ENCODE measurements at places on chromosomes 2 and 18. TPM values are rescaled to one million over a fixed set of nuclear protein-coding genes. Genes with fewer than 3 reads are reported as not detected.

PTPRM gene
- 2.1 TPM for total RNA-seq

UGT1A3 gene
- total RNA-seq: not detected

ELOA2 gene
- total RNA-seq: not detected

SCG2 gene
- not detected for total RNA-seq

LOXHD1 gene
- total RNA-seq: 0.11 TPM

CYP27A1 gene
- total RNA-seq: 0.14 TPM

BOLL gene
- total RNA-seq: not detected

CYTIP gene
- total RNA-seq: 514 TPM

SMYD1 gene
- total RNA-seq: not detected

AKAIN1 gene
- not detected for total RNA-seq

BCL2 gene
- total RNA-seq: 104 TPM

RBKS gene
- total RNA-seq: 8.9 TPM

RSAD2 gene
- 2.8 TPM for total RNA-seq

AFF3 gene
- 3.1 TPM for total RNA-seq

CTDP1 gene
- total RNA-seq: 55.6 TPM

QPCT gene
- 0.56 TPM for total RNA-seq

KCNJ3 gene
- total RNA-seq: not detected

IL1R2 gene
- total RNA-seq: 1.1 TPM

GALNT13 gene
- total RNA-seq: 0.32 TPM

All from activated CD8-positive, alpha-beta T cell treated with anti-CD3 and anti-CD28 coated beads for 36 hours (primary cell).